ENCODE measurements at places on chromosomes 1 and 21. TPM values are rescaled to one million over a fixed set of nuclear protein-coding genes. Genes with fewer than 3 reads are reported as not detected.

GRCh38 chr1:174874331-174875053, 125.3 kb upstream of the CACYBP start:
- H3K36me3 ChIP-seq = no peaks in the 10 kb centered on the region
- H3K27me3 ChIP-seq = no peaks in the 10 kb centered on the region
- H3K27ac ChIP-seq = no peak overlapping the region
- no peak for DNase-seq
- no peaks in the 10 kb centered on the region for H3K4me1 ChIP-seq
- no peak overlapping the region for H3K4me3 ChIP-seq

- DNase-seq = no peak
- peaks cover 4% of the 10 kb centered on the region for H3K4me1 ChIP-seq
- no peak overlapping the region for H3K27ac ChIP-seq
- no peak overlapping the region for H3K4me3 ChIP-seq
- no peaks in the 10 kb centered on the region for H3K27me3 ChIP-seq
Observed at GRCh38 chr1:180675586-180675985, 43.8 kb downstream of the XPR1 start.

GRCh38 chr1:211037095-211037494, 96.9 kb downstream of the KCNH1 start:
- H3K4me3 ChIP-seq = no peak overlapping the region
- no peaks in the 10 kb centered on the region for H3K36me3 ChIP-seq
- no peak overlapping the region for H3K27ac ChIP-seq
- no peaks in the 10 kb centered on the region for H3K27me3 ChIP-seq
- H3K4me1 ChIP-seq = no peaks in the 10 kb centered on the region

DNA sequence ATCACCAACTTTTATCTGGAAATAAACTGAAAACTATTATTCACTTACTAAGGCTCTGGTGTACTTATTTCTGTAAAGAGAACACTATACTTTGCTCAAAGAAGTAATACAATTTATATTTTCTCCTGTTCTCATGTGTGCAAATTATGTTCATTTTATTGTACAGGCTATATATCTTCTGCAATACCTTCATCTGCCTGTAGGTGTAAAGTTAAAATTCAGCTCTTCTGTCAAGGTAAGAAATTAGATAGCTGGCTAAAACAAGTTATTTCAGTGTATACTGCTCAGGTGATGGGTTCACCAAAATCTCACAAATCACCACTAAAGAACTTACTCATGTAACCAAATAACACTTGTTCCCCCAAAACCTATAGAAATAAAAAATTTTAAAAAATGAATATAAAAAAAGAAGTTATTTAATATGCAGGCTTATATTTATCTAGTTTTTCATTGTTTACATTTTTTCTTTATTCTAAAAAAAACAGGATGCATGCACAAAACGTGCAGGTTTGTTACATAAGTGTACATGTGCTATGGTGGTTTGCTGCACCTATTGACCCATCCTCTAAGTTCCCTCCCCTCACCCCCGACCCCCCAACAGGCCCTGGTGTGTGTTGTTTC, 81.5 kb downstream of the PTGER3 start:
- H3K36me3 ChIP-seq = no peaks in the 10 kb centered on the region
- no peaks in the 10 kb centered on the region for H3K27me3 ChIP-seq
- H3K4me1 ChIP-seq = no peaks in the 10 kb centered on the region
- no peak for DNase-seq
- H3K4me3 ChIP-seq = no peak overlapping the region

DNA sequence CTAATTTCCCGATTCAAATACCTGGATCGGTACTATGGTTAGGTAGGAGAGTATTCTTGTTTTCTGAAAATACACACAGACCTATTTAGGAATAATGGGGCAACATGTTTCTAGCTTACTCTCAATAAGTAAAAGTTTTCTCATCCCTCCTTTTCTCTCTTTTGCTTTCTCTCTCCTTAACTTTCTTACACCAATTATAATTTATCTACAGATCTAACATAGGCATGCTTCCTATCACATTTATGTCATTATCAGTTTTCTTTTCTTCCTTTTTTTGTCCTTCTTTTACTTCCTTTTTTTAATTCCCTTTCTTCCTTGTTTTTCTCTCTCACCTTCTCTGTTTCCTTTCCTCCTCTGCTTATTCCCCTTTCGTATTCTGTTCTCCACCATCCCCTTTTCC, 20.3 kb downstream of the SNX7 start:
- H3K27me3 ChIP-seq = no peaks in the 10 kb centered on the region
- no peak overlapping the region for H3K27ac ChIP-seq
- H3K4me3 ChIP-seq = no peak overlapping the region
- no peak for DNase-seq
- H3K4me1 ChIP-seq = no peaks in the 10 kb centered on the region
- peaks cover 20% of the 10 kb centered on the region for H3K36me3 ChIP-seq

DNA sequence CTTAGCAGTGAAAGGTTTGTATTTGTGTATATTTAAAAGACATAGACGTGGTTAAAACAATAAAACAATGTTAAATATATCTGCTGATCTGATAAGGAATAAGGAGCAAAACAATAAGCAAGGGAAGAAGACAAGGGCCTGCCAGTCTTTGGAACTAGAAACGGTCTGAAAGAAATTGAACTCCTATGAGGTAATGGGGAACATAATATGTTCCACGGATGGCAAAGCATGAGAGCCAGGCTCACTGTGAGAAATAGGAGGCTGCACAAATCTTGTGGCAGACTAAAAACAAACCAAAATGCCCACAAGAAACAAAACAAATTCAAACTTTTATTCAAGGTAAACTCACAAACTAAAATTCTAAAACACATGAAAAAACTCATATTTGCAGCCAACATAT, 150.5 kb downstream of the NTMT2 start:
- H3K36me3 ChIP-seq = no peaks in the 10 kb centered on the region
- DNase-seq = no peak
- no peaks in the 10 kb centered on the region for H3K27me3 ChIP-seq

DNA sequence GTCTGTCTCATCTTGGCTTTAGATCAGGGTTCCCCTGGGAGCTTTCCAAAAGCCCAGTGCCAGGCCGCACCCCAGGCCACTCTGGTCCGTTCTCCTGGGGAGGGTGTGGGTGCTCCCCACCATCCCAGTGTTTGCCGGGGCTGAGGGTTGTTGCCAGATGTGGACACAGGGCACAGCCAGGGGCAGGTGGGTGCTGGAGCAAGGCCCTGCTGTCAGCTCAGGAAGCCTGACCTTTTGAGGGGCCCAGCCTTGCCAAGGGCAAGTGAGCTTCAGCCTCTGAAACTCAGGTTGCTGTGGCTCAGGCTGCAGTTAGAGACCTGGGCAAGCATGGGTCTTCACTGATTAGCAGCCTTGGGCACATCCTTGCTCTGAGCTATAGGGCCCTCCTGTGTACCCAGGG, 22.8 kb upstream of the ZBTB21 start:
- H3K4me3 ChIP-seq = no peak overlapping the region
- no peaks in the 10 kb centered on the region for H3K27me3 ChIP-seq
- H3K4me1 ChIP-seq = peaks cover 6% of the 10 kb centered on the region
- H3K27ac ChIP-seq = no peak overlapping the region

DNA sequence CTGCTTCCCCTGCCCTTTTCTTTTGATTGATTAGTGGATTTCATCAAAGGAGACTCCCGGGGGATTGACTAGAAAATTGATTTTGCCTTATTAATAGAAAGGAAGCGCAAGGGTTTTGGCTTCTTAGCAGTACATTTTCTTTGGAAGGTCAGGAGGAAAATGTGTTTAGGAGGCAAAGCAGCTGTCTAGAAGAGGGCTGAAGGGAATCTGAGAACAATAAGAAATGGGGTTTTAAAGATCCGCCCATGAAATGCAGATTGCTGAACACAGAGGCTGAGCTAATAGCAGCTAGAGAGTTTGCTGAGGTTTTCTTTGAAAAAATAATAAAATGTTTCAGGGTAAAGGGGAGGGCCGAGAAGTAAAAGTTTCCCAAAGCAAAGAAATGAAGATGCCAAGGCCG, 4.9 kb downstream of the SERTAD4 start:
- DNase-seq = no peak
- H3K36me3 ChIP-seq = no peaks in the 10 kb centered on the region
- peak overlapping the region; percentile 69 for H3K27ac ChIP-seq
- no peak overlapping the region for H3K4me3 ChIP-seq
- H3K27me3 ChIP-seq = no peaks in the 10 kb centered on the region

DNA sequence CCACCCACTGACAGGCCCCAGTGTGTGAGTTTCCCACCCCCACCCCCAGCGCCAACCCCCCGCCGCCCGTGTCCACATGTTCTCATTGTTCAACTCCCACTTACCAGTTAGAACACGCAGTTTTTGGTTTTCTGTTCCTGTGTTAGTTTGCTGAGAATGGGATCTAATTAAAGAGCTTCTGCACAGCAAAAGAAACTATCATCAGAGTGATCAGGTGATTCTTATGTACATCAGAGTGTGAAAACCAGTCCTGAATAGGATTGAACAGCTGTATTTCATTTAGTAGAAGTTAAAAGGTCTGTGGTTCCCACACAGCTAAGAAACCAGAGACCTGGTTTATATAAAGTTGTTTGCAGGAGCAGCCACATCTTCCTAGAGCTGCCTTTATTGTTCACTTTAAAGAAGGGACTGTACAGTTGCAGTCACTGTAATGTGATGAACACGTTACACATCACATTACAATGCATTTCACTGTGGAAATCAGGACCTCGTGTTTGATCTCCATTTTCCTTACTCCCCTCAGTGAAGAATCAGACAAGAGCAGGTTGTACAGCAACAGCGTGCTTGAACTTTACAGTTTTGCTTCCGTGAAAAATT, 1.2 kb downstream of the GBP6 start:
- H3K4me1 ChIP-seq = no peaks in the 10 kb centered on the region
- no peaks in the 10 kb centered on the region for H3K27me3 ChIP-seq
- no peak for DNase-seq
- H3K4me3 ChIP-seq = no peak overlapping the region
- H3K36me3 ChIP-seq = no peaks in the 10 kb centered on the region

- no peaks in the 10 kb centered on the region for H3K4me1 ChIP-seq
- no peak overlapping the region for H3K27ac ChIP-seq
- H3K4me3 ChIP-seq = no peak overlapping the region
- H3K36me3 ChIP-seq = no peaks in the 10 kb centered on the region
- DNase-seq = no peak
Observed at GRCh38 chr21:42346441-42346840, 4.4 kb downstream of the TFF2 start.

GRCh38 chr1:226625326-226625725, 76.8 kb downstream of the STUM start:
- no peak overlapping the region for H3K4me3 ChIP-seq
- H3K4me1 ChIP-seq = peaks cover 8% of the 10 kb centered on the region
- no peak overlapping the region for H3K27ac ChIP-seq
- H3K36me3 ChIP-seq = peaks cover 4% of the 10 kb centered on the region
- no peak for DNase-seq

- no peak overlapping the region for H3K27ac ChIP-seq
- DNase-seq = no peak
- no peaks in the 10 kb centered on the region for H3K36me3 ChIP-seq
- no peaks in the 10 kb centered on the region for H3K27me3 ChIP-seq
- H3K4me3 ChIP-seq = no peak overlapping the region
Observed at GRCh38 chr21:31498985-31499384, 154.9 kb upstream of the TIAM1 start.

GRCh38 chr21:26449161-26449560, 123.9 kb downstream of the CYYR1 start:
- H3K27me3 ChIP-seq = no peaks in the 10 kb centered on the region
- no peak overlapping the region for H3K27ac ChIP-seq
- no peak for DNase-seq
- no peaks in the 10 kb centered on the region for H3K36me3 ChIP-seq
- peaks cover 5% of the 10 kb centered on the region for H3K4me1 ChIP-seq
- no peak overlapping the region for H3K4me3 ChIP-seq

Gene PADI3
- polyA plus RNA-seq = not detected

Gene CLDN17
- polyA plus RNA-seq = not detected

Gene TENT5C
- polyA plus RNA-seq = 3.7 TPM

Gene EPHB2
- polyA plus RNA-seq = 2.0 TPM

Gene SLC16A4
- 1.00 TPM for polyA plus RNA-seq

Gene SERINC2
- polyA plus RNA-seq = 2.7 TPM

Gene OVAAL
- polyA plus RNA-seq = 13.8 TPM

Measured in heart left ventricle (tissue), 16 donors.